ENCODE measurements at places on chromosomes 1 and 21. TPM values are rescaled to one million over a fixed set of nuclear protein-coding genes. Genes with fewer than 3 reads are reported as not detected.
A peak's percentile ranks its signal among the peaks of the same experiment; 100 is the strongest.

The IFI6 gene
- polyA plus RNA-seq: 99.0 TPM

The GNG4 gene
- polyA plus RNA-seq: 0.28 TPM

DNA sequence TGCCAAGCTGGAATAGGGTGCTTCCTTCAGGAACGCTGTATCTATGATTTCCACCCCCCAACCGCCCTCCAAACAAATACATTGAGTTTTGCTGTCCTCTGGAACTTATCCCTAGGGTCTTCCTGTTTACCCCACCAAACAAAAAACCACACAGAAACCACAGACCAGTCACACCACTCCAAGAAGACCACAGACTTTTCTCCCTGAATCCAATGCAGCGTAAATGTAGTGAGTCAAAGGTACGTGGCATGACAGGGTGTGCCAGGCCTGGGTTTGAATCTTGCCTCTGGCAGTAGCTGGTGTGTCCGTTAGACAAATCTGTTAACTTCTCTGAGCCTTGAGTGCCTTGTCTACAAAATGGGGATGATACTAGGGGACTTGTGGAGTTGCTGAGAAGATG lies 27.8 kb downstream of the ASAP3 start:
- no peak for DNase-seq

DNA sequence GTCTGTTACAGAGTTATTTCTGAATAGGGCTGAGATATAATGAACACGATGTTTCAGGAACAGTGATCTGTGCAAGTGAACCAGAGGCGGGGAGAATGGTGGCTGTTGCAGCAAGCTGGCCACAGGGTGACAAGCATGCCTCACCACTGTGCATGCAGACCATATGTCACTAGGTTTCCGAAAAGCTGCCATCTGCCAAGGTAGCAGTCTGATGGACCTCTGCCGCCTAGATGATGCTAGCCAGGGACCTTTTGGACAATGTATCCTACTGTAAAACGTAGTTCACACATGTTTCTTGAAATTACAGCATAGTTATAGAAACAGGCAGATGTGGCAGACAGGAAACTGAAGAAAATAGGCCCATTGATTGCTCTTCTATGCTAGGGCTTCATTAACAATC lies 204.2 kb upstream of the RRP15 start:
- no peak for DNase-seq

The BMP8B gene
- 1.5 TPM for polyA plus RNA-seq

DNA sequence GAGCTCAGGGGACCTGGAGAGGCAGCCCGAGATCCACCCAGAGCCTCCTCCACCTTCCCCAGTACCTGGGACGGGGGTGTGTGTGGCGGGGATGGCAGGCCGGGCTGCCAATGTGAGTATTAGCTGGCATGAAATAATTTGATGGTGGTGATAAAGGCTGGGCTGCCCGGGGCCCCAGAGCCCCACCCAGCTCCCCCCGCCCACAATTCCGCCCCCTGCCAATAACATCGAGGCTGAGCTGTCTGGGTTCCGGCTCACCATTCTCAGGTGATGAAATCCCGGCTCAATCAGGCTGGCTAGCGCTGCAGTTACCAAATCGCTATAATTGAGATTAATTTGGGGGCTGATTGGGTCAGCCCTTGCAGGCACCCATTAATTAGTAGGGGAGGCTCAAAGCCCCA lies 103.8 kb upstream of the CASZ1 start:
- DNase-seq: no peak

The SIM2 gene
- polyA plus RNA-seq: 19.9 TPM

GRCh38 chr1:9784508-9785133 lies 39.1 kb downstream of the CLSTN1 start:
- peak; percentile 23 for DNase-seq

DNA sequence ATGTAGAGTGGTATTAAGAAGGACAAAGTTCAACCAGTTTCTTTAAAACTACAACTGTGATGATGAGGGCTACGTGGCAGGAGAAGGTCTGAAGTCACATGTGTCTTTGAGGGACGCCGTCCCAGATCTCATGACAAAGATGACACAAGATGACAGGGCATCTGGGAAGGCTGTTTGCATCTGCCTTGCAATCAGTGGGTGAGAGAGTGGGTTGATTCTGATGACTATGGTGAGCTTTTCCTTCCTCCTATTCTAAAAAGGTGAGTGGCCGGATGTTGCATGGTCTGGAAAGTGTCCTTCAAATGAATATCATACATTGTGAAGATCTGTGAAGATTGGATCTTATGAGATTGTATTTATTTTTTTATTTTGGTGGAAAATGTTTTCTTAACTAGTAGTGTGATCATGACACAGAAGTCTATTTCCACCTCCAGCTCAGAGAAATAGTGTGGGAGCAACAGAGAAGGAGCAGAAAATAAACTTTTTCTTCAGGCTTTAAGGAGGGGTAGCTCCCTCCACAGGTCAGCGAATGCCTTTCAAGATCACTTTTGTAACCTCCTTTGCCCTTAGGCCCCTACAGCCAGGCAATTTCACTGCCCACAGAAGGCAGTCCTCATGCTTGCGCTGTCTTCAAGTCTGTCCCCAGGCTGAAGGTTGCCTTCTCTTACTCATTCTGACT lies 76.0 kb upstream of the ATF3 start:
- DNase-seq: no peak

The KLHDC9 gene
- 0.86 TPM for polyA plus RNA-seq

The BLACAT1 gene
- polyA plus RNA-seq: not detected

DNA sequence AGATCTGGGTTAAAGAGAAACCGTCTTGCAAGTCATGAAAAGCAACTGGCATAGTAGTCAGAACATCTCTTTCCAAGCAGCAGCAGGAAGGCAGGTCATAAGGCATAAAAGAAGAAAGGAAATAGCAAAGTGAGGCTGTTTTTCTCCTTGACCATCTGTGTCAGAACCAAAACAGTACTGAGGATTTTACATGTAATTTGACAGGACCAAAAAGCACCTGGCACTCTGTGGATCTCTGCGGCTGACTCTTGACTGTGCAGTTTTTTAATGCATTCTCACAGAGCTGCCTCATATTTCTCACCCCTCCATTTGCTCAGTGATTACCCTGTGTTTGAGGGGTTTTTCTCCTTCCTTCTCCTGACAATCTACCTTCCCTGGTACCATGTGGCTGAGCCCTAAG lies 17.7 kb downstream of the TBX15 start:
- no peak for DNase-seq

DNA sequence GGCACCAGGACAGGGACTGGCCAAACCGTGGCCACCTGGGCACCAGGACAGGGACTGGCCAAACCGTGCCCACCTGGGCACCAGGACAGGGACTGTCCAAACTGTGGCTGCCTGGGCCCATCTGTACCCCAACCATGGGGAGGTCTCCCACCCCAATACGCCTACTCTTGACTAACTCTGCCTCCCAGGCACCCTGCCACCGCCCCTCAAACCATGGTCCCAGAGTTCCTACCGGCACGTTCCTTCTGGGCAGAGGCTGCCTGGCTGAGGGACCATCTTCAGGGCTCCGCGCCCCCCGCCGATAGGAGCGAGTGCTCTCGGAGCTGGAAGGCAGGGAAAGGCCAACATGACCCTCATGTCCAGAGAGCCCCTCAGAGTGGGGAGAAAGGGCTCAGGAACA lies 6.3 kb upstream of the TCEA3 start:
- no peak for DNase-seq

GRCh38 chr21:35996217-35996616 lies 64.1 kb downstream of the SETD4 start:
- DNase-seq: no peak

The AIM2 gene
- polyA plus RNA-seq: 0.40 TPM

GRCh38 chr1:160437432-160438316 lies 37.3 kb downstream of the VANGL2 start:
- no peak for DNase-seq

DNA sequence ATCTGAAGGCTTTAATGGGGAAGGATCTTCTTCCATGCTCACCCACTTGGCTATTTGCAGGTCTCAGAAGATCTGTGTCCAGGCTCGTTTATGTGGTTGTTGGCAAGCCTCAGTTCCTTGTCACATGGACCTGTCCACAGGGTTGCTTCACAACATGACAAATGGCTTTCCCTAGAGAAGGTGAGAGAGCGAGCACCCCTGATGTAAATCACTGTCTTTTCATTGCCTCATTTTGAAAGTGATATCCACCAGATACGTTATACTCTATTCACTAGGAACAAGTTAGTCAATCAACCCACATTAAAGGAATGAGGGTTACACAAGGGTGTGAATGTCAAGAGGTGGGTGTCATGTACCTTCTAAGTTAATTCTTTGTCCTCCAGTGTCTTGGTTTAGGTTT lies 433.3 kb downstream of the RPS6KC1 start:
- DNase-seq: no peak

- no peak for DNase-seq
These were observed 19.0 kb upstream of the CASQ1 start for GRCh38 chr1:160171354-160171753.

The TRIM67 gene
- polyA plus RNA-seq: 0.05 TPM

DNA sequence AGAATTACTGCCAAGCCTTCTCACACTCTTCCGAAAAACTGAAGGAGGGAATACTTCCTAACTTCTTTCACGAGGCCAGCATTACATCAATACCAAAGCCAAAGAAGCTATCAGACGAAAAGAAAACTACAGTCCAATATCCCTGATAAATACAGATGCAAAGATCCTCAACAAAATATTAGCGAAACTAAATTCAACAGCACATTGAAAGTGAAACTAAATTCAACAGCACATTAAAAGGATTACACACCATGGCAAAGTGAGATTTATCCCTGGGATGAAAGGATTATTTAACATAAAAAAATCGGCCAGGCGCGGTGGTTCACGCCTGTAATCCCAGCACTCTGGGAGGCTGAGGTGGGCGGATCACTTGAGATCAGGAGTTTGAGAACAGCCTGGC lies 176.8 kb downstream of the FAF1 start:
- DNase-seq: no peak

DNA sequence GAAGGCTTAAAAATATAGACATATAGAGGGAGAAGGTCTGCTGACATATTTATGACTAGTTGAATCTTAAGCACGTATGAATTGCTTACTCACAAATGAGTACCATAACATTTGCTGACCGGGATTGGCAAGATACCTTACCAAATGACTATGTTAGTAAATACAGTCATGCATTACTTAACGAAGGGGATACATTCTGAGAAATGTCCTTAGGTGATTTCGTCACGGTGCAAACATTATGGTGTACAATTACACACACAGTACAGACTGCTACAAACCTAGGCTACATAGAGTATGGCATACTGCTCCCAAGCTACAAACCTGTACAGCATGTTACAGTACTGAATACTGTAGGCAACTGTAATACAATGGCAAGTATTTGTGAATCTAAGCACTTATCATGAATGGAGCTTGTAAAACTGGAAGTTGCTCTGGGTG lies 19.4 kb upstream of the UBE2U start:
- no peak for DNase-seq

GRCh38 chr1:213666922-213667321 lies 320.9 kb upstream of the PROX1 start:
- DNase-seq: no peak

The KRTAP19-1 gene
- not detected for polyA plus RNA-seq

GRCh38 chr1:23628951-23629387 lies 62.6 kb upstream of the RPL11 start:
- DNase-seq: no peak

DNA sequence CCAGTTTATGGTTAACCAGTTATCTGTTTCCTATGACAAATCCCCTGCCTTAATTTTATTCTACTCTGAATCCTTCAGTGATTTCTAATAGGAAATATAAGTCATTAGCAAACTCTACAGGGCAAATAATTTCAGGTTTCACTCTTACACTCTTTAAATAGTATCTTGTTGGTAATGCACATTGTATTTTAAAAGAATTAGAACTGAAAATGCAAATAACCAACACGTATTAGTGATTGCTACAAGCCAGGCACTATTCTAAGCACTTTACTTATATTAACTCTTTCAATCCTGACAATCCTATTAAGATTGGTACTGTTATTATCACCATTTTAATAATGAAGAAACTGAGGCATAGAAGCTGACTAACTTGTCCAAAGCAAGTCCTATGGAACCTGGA lies 48.3 kb upstream of the LHX8 start:
- no peak for DNase-seq

GRCh38 chr1:167463080-167463479 lies 55.2 kb downstream of the CD247 start:
- DNase-seq: no peak

The CHI3L1 gene
- 1.7 TPM for polyA plus RNA-seq

- no peak for DNase-seq
These were observed 82.2 kb downstream of the NIBAN1 start for GRCh38 chr1:184892116-184892515.

The TMPRSS2 gene
- not detected for polyA plus RNA-seq

DNA sequence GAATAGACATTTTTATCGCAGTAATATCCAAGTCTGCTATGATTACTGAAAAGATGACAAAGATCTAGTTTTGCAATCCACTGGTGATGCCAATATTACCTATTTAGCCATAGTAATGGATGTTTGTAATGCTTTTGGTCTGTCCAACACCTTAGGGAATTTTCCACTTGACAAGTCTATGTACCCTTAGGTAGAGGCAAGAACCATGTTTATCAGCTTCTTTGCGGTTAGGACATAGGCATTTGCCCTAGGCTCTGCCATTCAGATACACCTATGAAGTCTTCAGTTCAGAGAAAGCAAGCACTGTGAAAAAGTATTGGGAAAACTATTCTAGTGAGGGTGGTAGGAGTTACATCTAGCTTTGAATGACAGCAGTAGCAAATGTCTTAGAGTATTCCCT lies 40.2 kb upstream of the SLC35D1 start:
- DNase-seq: no peak

DNA sequence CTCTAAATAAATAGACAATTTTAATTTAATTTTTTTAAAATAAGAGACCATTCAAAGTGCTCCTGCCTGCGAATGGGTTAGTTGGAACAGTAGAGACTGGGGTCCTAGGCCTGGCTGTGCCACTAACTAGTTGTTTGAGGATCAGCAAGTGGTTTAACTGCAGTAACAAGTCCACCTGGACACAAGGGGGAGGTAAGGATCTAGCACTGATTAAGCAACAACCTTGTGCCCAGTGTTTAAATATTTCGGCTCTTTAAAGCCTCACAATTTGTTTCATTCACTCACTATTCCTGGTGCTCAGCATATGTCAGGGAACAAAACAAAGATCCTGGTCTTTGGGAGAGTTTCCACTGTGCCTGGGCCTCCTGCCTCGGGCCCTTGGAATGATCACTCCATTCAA lies 1.6 kb upstream of the AGT start:
- DNase-seq: no peak

GRCh38 chr1:216071262-216071661 lies 352.0 kb downstream of the USH2A start:
- no peak for DNase-seq

The LCE3C gene
- polyA plus RNA-seq: not detected

Data from hindlimb muscle (tissue), 1 donor.